ENCODE measurements at places on chromosomes 12 and 14. TPM values are rescaled to one million over a fixed set of nuclear protein-coding genes. Genes with fewer than 3 reads are reported as not detected.
A peak's percentile ranks its signal among the peaks of the same experiment; 100 is the strongest.

- H3K27me3 ChIP-seq = no peaks in the 10 kb centered on the region
- peaks cover 52% of the 10 kb centered on the region for H3K4me1 ChIP-seq
- peak overlapping the region; percentile 93 for H3K27ac ChIP-seq
These were observed 6.6 kb downstream of the PHB2 start for GRCh38 chr12:6963791-6964413.

The NOC4L gene
- total RNA-seq = 27.1 TPM

GRCh38 chr12:123850246-123851134 is 88.4 kb downstream of the DNAH10 start:
- no peak overlapping the region for H3K27ac ChIP-seq
- H3K4me3 ChIP-seq = no peak overlapping the region
- no peaks in the 10 kb centered on the region for H3K4me1 ChIP-seq
- H3K27me3 ChIP-seq = peaks cover 95% of the 10 kb centered on the region

DNA sequence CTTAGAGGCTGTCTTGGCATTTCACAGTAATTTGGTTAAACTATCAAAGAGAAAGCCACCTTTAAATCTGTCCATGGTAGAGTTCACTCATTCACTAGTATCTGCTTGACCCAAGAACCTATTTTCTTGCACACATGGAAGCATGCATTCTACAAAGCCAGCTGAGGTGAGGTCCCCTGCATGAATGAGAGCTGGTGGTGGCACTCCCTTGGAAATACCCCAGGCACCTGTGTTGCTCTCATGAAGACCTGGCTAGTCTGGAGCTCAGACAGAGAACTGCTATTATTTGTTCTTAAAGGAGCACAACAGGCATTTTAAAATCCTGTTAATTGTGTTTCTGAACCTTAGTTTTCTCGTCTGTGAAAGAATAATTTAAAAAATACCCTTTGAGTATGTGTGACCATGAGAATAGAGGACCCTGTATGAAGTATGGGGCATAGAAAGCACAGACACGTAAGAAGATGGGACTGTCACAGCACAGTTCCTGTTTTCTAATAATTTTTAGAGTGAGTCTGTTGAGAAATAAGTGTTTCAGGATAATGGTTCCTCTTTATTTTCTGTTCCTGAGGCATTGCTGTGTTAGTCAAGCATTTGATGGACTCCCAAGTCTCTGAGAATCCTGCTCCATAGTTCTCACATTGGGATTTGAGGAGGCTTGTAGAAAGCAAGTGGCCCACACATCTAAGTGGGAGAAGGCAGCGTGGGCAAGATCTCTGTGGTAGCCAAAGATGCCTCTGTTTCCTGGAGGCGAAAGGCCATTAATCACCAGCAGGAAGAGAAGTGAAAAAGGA is 10.9 kb downstream of the RGS6 start:
- H3K4me1 ChIP-seq = no peaks in the 10 kb centered on the region
- H3K27ac ChIP-seq = no peak overlapping the region
- no peak for DNase-seq
- H3K27me3 ChIP-seq = no peaks in the 10 kb centered on the region
- H3K4me3 ChIP-seq = no peak overlapping the region

Measured in PC-9 (cell line).